ENCODE measurements at places on chromosomes 4 and X. TPM values are rescaled to one million over a fixed set of nuclear protein-coding genes. Genes with fewer than 3 reads are reported as not detected.

MXRA5 gene
- 1.00 TPM for polyA plus RNA-seq

FGFR3 gene
- 2.8 TPM for polyA plus RNA-seq

NAP1L3 gene
- 0.34 TPM for polyA plus RNA-seq

DDX53 gene
- not detected for polyA plus RNA-seq

ZNF827 gene
- 1.7 TPM for polyA plus RNA-seq

C1GALT1C1 gene
- 15.6 TPM for polyA plus RNA-seq

PHKA1 gene
- polyA plus RNA-seq = 2.8 TPM

FAM9B gene
- polyA plus RNA-seq = not detected

PDLIM3 gene
- polyA plus RNA-seq = 45.1 TPM

ELMOD2 gene
- 5.2 TPM for polyA plus RNA-seq

SOD3 gene
- 117 TPM for polyA plus RNA-seq

ITIH6 gene
- not detected for polyA plus RNA-seq

WNK3 gene
- polyA plus RNA-seq = 0.45 TPM

ZNF630 gene
- 1.2 TPM for polyA plus RNA-seq

PAGE2B gene
- polyA plus RNA-seq = not detected
